ENCODE measurements at places on chromosomes 2 and 18.

- no peak for DNase-seq
Measured at GRCh38 chr2:233422050-233422639, 67.9 kb downstream of the DGKD start.

- no peak for DNase-seq
Measured at GRCh38 chr2:207416900-207417299, 112.9 kb upstream of the CREB1 start.

DNA sequence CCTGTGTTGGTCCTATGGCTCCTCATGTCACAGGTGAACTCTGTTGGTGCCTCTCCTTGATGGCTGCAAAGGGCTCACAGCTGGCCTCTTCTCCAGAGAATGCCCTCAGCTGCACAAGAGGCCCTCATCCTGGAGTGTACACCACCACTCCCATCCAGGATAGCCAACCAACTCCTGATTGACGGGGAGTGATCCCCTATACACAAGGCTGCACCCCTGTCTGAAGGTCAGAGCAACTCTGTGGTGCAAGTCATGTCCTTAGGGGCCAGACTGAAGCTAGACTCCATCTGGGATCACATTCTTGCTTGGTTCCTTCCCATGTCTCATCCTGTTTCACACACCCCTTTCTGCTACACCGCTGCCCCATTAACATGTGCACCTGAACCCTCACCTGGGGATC lies 41.7 kb upstream of the ATL2 start:
- no peak for DNase-seq

- DNase-seq = no peak
Measured at GRCh38 chr2:180442860-180443644, 436.0 kb upstream of the CWC22 start.

DNA sequence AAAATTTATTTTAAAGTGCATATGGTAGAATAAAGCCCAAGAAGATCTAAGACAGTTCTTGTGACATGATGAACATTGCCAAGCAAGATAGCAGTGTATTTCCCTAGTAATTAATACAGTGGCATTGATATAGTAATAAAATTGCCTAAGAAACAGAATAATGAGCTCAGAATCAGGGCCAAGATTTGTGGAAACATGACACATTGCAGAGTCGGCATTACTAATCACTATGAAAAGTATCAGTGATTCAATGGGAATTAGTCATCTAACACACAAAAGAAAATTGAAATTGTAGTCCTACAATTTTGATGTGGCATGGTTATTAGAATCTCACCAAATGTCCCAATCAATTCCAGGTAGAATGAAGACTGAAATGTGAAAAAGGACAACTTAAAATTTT lies 243.0 kb upstream of the CYRIA start:
- no peak for DNase-seq

DNA sequence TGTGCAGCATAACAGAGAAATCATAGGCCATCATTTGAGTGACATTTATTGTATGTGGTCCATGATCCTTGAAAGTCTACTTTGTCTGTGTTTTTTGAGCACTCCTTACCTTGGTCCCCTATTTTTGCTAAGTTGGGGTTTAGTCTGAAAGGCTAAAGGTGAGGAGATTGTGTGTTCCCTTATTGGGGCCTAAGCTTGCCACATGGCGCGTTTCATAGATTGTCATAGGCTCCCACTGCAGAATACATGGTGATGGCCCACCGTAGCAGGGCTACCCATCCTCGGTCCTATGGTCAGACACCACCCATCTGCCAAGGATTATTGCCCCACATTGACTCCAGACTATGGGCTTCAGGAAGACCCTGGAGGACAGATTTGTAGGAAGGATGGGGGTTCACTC lies 117.0 kb upstream of the ZSWIM2 start:
- DNase-seq = no peak

DNA sequence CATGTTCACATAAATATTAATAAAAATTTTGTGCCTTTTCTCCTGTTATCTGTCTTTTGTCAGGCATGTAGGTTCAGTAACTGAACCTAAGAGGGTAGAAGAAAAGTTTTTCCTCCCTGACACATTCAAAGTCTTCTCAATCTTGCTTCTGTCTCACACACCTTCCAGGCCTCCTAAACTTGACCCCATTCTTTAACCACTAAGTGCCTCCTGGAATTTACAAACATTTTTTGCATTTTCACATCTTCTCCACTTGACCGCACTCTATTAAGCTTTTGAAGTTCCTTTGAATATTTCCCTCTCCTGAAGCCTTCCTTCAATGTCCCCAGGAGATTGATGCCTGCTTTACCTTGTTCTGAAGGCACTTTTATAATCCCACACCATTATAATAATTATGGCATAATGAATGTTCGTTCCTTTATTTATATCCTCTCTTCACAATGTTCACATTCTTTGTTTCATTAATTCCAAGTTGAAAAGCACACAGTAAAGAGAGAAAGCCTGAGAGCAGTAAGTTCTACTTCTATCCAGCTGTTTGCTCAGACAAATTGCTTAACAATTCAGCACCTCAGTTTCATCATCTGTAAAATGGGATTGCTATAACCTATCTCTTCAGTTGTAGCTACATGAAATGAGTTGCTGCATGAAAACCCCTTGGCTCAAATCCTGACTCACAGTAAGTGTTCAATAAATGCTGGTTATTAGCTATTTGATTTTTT lies 184.8 kb upstream of the KLHL29 start:
- no peak for DNase-seq

DNA sequence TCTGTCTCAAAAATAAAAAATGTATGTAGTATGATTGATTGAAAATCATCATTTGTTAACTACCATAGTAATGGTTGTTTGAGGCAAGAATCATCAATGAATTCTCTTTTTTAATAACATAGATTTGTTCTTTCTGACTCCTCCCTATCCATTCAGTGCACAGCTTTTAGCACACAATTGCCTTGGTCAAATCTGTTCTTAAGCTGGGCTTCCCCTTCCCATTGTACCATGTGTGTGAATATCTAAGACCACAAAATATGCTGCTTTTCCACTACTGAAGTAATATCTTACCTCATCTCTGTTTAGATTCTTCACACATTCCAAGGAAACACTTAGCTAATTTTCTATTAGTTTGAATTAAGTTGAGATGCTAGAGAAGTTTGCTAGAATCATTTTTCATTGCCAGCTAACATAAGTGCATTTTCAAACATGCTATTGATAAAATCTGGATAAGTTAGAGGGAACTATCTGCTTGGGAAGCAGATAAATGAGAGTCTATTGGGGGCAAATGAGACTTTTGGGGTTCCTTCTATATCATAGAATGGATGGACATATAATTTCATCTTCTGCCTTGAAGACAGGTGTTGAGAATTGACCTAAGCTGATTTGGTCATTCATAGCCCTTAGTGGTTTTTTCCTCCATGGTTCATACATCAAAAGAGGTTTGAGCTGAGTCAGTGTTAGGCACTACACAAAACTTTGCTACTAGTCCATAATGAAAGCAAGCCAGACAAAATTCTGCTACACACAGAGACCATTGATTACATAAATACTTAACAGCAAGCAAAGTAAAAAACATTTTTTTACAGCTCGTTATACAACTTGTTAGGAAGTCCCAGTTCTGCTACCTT lies 231.9 kb downstream of the PLCL1 start:
- no peak for DNase-seq

- no peak for DNase-seq
Measured at GRCh38 chr2:104340879-104341828, 512.8 kb upstream of the POU3F3 start.

DNA sequence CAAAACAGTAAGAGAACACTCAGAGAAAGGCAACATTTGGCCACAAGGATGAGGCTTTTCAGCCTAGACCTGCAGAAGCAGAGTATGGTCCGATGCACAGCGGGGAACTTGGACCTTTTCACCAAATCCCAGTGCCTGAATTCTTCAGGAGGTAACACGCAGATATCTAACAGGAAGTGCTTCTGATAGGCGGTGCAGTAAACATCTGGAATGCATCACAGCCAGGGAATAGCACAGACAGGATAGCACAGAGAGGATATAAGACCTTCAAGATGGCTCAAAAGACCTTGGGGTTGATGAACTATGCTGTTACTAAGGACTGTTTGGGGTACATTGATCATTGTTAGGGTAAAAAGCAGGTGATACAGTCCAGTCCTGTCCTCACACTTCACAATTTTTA lies 1.7 kb downstream of the TMEM127 start:
- no peak for DNase-seq

DNA sequence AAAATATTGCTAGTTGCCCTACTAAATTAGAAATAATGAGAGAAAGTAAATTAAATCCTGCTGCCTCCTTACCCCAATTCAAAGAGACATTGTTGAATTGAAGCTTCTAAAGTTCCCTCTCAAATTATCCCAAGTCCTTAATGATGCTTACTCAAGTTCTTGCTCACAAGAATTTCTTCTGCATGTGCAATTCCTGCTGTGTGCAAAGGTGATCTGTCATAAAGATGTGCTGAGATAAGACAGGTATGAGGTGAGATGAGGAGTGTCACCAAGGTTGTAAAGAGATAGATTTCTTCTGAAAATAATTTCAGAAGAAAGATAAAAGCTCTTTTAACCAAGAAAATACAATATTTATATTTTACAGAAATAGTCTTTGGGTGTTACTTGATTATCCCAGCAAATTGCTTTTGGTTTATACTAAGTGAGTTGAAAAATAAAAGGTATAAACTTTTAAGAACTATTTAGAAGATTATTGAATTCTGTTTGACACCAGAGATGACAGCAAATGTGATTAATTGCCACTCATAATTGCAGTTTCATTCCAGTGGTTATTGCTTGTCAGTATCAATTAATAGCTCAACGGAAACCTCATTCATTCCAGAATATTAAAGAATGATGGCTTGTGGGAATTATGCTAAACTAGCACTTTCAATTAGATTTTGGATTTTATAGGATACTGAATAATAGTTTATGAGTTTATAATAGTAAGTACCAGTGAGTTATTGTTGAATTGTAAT lies 674.3 kb downstream of the STK39 start:
- no peak for DNase-seq

DNA sequence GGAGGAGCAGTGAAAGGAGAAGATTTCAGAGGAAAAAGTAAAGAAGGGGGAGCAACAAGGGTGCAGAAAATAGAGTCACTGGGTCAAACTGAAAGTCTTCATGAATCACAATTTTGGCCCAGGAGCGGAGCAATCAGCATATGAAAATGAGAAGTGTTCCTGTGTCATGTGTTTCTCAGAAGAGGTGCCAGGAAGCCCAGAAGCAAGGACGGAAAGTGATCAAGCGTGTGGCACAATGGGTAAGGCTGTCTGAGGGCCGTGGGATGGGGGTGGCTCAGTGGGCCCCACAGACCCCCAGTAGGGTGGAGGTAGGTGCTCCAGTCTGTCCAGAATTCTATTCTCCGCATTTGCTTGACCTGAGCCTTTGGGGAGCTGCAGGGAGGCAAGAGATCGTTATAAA lies 44.2 kb downstream of the SP140 start:
- DNase-seq = no peak

- no peak for DNase-seq
Measured at GRCh38 chr2:174874085-174874484, 109.8 kb upstream of the CHRNA1 start.

GRCh38 chr2:69086466-69086865 lies 73.5 kb downstream of the ANTXR1 start:
- no peak for DNase-seq

DNA sequence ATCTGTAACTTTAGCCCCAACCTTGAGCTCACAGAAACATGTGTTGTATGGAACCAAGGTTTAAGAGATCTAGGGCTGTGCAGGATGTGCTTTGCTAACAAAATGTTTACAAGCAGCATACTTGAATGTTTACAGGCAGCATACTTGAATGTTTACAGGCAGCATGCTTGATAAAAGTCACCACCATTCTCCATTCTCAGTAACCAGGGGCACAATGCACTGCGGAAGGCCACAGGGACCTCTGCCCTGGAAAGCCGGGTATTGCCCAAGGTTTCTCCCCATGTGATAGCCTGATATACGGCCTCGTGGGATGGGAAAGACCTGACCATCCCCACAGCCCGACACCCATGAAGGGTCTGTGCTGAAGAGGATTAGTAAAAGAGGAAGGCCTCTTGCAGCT lies 52.4 kb downstream of the LONRF2 start:
- DNase-seq = no peak

- no peak for DNase-seq
Measured at GRCh38 chr2:19350678-19351401, 7.6 kb downstream of the OSR1 start.

- DNase-seq = no peak
Measured at GRCh38 chr18:56977309-56977708, 169.6 kb upstream of the BOD1L2 start.

All from hypothalamus (tissue), 51 donors.